Fibroblast of pulmonary artery (primary cell): ENCODE measurements at places on chromosomes 6 and 20.

- DNase-seq = no peak
Measured at GRCh38 chr6:82568290-82568993, 204.8 kb downstream of the TPBG start.

- no peak for DNase-seq
Measured at GRCh38 chr20:17077030-17077429, 149.8 kb upstream of the PCSK2 start.

DNA sequence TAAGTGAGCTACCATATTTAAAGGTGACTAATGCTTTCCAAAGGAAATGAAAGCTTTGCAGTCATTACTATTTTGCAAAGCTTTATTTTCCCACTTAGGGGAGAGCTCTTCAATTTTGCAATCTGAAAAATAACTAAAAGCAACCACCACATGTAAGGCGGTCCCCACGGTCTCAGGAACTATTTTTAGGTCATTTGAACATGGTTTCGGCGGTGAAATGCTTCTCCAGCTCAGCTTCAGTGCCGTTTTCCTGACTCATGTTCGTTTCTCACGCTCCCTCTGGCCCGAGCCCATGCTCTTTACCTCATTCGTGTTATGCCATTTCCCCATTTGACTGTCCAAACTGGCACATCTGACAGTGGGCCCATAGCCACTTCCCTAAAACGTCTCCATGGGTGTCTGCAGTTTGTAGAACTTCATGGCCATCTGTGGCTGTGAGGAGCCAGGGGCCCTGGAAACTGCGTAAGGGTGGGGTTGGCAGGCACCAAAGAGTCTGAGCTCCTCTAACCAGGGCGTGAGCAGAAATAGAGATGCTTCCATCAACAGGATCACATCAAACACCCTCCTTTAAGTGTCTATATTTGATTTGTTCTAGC lies 46.5 kb downstream of the ADTRP start:
- DNase-seq = peak; percentile 61

DNA sequence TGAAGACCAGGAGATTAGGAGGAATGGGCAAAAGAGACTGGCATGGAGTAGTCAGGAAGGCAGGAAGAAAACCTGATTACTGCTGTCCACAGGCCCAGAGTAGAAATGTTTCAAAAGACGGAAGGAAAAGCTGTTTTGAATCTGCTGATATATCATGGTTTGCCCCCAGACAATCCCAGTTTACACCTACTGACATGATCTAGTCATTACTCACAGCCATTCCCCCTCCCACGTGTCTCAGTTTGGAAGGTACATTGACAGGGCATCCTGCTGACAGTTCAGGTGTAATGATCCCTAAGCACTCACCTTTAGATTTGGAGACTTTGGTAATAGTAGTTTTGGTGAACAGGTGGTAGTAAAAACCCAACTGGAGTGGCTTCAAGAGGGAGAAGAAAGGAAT lies 9.8 kb upstream of the TXNDC5 start:
- DNase-seq = no peak

- no peak for DNase-seq
Measured at GRCh38 chr6:116764629-116764960, 924 bp downstream of the FAM162B start.

DNA sequence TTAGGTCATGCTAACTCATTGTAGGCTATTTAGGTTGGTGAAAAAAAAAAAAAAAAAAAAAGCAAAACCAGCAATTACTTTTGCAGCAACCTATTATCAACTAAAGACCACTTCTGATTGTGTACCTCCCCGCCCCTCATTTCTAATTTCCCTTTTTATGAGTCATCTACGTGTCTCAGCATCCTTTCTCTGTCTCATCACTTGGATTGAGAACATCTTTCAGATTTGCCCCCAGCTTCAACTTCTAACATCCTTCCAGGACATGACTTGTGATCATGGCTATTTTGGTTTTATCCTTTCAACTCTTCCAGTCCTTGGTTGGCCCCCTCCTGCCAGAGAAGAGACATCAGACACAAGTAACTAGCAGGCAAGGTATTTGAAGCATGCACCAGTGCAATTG lies 156.7 kb upstream of the CCN2 start:
- no peak for DNase-seq

- peak; percentile 69 for DNase-seq
Measured at GRCh38 chr6:7424967-7425807, 35.6 kb downstream of the RIOK1 start.

DNA sequence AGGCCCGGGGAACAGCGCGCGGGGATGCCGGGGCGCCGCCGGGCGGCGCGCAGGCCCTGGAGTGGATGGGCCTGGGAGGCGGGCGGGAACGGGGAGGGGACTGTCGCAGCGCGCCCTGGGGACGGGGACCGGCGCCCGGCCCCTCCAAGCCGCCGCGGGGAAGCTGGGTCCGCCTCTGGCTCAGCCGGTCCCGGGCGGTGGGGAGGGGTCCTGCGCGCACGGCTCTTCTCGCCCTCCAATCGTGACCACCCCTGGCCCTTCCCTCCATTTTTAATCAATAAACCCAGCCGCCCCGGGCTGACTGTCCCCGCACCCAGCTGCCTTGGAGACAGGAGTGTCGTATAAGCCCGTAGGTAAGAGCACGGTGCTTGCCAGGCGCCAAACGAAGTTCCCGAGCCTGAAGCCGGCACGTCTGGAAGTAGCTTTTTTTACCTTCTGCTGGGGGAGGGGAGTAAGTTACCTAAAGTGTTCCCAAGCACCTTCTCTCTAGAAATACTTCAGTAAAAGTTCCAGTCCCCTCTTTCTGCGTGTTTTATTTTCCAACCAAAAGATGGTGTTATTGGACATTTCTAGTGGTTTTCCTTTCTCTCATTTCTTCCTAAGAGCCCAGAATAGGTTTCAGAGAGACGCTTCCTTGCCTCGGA lies 780 bp upstream of the TAF4 start:
- peak; percentile 28 for DNase-seq

GRCh38 chr6:16854986-16855385 lies 93.7 kb upstream of the ATXN1 start:
- DNase-seq = no peak

- DNase-seq = peak; percentile 53
Measured at GRCh38 chr6:39849764-39850163, 57.6 kb downstream of the DAAM2 start.

DNA sequence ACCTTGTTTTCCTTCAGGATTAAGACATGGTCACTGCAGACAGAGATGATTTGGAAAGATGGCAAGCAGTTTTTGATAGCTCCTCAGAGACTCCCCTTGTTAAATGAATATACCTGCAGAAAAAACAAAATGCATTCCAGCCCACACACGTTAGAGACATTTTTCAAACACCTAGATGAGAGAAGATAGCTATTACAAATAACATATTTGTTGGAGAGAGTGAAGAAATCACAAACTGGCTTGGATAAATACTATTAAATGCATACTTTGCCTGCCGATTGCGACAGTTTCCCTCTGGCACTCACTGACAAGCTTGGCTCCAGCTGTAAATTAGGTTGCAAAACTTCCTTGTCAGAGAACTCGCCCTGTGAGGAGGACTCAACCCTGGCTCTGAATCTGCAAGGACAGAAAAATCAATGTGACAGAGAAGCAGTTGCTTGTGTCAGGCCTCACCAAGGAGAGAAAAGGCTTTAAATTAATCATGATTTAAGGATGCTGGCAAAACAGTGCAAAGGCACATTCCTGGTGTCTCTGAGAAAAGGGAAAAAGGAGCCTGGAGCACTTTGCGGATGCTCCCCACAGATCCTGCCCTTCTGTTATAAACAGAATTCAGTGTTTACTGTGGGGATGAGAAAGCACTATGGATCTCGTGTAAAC lies 423.7 kb upstream of the MARCKS start:
- DNase-seq = peak; percentile 95

GRCh38 chr6:195861-196360 lies 96.4 kb upstream of the DUSP22 start:
- peak; percentile 55 for DNase-seq

GRCh38 chr20:44761423-44761822 lies 15.8 kb downstream of the KCNK15 start:
- peak; percentile 20 for DNase-seq

DNA sequence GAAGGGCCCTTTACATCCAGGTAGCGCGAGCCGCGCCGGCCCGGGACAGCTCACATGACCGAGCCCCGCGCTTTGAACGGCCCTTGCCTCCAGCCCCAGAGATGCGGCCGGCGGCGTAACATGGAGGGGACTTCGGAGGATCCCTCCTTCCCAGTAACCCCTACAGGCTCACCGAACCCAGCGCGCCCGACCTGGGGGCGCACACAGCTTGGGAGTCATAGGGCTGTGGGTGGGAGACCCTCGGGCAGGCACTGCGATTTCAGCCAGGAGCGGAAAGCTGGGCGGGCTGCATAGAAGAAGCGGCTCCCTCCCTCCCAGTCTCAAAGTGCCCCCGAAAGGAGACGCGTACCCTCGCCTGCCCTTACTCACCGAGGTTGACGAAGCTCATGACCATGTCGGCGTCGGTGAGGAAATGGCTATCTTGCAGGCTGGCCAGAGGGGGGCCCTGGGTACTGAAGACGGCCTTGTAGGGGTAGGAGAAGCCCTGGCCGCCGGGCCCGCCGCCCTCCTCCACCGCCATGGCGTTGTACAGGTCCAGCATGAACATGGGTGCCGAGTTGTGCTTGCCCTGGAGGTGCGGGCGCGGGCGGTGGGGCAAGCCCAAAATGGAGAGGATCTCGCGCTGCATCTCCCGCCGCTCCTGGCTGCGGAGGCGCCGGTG lies 975 bp downstream of the BMP7 start:
- DNase-seq = peak; percentile 1

DNA sequence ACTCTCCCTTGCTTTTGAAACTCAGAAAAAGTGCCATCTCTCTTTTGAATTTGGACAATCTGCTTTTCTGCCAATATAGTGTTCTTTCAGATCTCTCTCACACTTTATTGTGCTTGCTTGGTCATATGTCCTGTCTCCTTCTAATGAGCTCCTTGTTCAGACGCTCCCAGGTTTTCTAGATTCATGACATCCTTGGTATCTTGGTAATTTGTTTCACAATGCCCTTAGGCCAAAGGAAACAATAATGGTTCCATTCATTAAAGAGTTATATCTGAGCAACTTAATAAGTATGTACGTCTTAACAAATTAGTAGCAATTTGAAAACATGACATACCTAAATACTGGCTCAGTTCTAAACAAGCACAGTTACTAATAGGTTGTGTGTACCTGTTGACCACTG lies 293.4 kb upstream of the SPTLC3 start:
- DNase-seq = no peak

GRCh38 chr6:167676000-167676665 lies 150.6 kb upstream of the AFDN start:
- peak; percentile 83 for DNase-seq

DNA sequence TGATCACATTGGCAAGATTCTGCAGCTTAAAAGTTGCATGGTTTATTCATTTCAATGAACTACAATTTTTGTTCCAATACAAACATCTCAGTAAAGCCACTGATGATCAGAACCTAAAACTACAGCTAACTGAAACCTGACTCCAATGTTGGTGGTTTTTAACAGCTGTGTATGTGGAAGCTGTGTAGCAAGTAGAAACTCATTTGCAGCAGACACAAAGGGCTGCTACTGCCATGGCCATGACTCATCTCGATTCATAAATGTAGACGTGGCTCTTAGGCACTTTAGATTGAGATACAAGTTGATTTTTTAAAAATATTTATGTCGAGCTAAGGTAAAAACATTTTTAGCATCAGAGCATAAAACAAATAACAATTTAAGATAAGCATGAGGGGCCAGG lies 19.5 kb upstream of the MAP3K4 start:
- peak; percentile 74 for DNase-seq

DNA sequence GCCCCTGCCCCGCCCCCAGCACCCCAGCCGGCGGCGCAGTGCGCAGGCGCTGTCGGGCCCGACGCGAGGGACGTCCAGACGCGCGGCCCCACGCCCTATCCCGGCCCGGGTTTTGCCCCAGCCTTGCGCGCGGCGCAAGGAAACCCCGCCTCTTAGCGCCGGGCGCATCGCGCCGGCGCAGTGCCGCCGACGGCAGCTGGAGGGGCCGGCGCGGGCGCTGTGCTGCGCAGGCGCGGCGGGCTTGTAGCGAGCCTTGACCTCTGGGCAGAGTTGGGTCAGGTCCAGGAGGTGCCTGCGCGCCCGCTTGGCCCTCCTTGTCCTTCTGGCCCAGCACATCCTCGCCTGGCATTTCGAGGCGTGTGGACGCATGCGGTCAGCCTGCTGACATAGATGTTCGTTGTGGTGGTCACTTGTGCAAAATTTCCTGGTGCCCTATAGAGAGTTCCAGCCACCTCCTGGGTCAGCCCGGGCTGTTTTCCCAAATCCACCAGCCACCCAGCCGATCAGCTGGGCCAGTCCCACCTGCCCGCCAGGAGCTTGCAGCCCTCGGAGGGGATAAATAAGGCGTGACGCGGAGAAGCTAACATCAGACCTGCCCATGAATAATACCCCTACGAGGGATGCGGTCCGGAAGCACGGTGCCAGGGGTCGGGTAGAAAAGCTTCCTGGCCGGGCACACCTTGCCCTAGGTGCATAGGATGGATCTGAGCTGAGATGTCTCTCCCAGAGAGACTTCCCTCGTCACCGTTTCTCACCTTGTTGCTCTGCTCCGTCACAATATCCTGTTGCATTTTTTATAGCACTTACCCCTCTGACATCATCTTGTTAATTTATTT lies 428 bp upstream of the PRELID3B start:
- DNase-seq = peak; percentile 91

- DNase-seq = peak; percentile 100
Measured at GRCh38 chr20:43938932-43939761, 24.5 kb downstream of the TOX2 start.

GRCh38 chr6:49772285-49772684 lies 14.8 kb downstream of the PGK2 start:
- no peak for DNase-seq

DNA sequence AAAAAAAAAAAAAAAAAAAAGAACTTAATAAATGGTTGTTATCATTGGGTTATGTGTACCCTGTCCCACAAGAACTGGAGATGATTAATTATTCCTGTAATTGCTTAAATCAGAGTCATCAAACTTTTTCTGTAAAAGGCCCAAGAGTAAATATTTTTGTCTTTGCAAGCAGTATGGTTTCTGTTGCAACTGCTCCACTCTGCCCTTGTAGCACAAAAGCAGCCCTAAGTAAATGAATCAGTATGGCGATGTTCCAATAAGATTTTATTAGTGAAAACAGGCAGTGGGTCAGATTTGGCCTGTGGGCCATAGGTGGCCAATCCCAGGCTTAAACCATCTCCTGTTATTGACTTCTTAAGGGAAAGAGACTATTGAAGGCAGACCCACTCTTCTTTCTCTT lies 252.7 kb downstream of the TSHZ2 start:
- peak; percentile 27 for DNase-seq

- peak; percentile 0 for DNase-seq
Measured at GRCh38 chr6:62775427-62776022, 435.7 kb upstream of the FKBP1C start.

GRCh38 chr6:109816452-109817374 lies 125.6 kb downstream of the FIG4 start:
- DNase-seq = no peak

GRCh38 chr20:38926934-38927616 lies 858 bp downstream of the FAM83D start:
- peak; percentile 36 for DNase-seq

DNA sequence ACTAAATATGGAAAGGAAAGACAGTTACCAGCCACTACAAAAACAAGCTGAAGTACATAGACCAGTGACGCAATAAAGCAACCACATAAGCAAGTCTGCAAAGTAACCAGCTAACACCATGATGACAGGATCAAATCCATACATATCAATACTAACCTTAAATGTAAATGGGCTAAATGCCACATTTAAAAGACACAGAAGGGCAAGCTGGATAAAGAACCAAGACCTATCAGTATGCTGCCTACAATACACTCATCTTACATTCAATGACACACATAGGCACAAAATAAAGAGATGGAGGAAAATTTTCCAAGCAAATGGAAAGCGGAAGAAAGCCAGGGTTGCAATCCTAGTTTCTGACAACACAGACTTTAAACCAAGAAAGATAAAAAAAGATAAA lies 24.1 kb downstream of the HLA-C start:
- DNase-seq = no peak
